NAMALWA (cell line): ENCODE measurements at places on chromosomes 1 and 21.

GRCh38 chr1:197156692-197157091 lies 10.2 kb upstream of the ASPM start:
- no peak for DNase-seq

DNA sequence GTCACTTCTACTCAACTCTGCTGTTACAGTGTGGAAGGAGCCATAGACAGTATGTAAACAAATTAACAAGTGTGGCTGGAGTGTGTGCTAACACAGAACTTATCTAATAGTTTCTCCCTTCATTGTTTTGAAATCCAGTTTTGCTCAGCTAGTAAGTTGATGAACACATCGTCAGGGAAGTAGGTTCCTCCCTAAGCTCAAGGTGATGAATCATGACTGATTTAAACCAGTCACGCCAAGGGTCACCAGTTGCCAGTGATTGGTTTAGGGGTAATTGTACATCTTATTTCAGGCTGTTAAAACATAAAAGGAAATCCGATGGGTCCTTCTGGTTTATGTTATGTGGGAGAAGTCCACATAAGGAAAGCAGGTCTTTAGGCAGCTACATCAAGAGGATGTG lies 97.0 kb upstream of the CHODL start:
- DNase-seq = no peak

GRCh38 chr1:189627427-189627826 lies 850.2 kb downstream of the BRINP3 start:
- DNase-seq = no peak

GRCh38 chr1:243459059-243459458 lies 203.2 kb downstream of the SDCCAG8 start:
- DNase-seq = no peak

DNA sequence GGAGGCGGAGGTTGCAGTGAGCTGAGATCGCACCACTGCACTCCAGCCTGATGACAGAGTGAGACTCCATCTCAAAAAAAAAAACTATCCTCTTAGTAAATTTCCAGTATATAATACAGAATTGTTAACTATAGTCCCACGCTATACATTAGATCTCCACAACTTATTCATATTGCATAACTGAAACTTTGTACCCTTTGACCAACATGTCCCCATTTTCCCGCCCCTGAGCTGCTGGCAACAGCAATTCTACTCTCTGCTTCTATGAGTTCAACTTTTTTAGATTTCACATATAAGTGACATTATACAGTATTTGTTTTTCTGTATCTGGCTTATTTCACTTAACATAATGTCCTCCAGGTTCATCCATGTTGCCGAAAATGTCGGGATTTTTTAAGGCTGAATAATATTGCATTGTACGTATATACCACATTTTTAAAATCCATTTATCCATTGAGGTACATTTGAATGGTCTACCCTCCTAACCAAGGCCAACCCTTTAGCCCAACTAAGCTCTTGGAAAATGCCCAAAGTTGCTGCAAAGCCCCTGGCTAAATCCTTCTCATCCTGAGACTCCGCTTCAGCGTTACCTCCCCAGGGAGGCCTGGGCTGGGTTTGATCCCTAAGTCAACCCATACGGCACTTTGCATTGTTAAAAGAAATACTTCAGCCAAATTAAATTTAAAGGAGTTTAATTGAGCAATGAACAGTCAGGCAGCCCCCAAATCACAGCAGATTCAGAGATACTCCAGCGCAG lies 34.2 kb downstream of the NEK2 start:
- DNase-seq = no peak

GRCh38 chr1:193242000-193242399 lies 55.6 kb upstream of the B3GALT2 start:
- DNase-seq = no peak

- no peak for DNase-seq
Measured at GRCh38 chr1:179036844-179037465, 11.3 kb downstream of the FAM20B start.

DNA sequence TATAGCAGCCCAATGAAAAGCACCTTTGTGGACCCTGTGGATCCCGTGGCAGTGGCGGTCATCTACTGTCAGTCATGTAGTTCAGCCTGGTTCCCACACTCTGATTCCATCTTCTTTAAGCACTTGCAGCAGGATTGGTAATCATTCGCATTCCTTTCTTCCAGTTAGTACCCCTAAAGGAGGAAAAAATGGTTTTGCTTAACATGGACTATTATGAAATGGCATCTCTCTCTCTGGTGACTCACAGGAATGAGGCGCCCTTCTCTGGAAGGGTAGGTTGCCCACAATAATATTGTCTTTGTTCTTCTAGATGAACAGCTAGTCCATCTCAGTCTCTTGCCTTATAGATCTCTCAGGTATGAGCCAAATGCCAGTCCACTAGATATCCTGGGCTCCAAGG lies 127.9 kb upstream of the MROH9 start:
- DNase-seq = no peak

DNA sequence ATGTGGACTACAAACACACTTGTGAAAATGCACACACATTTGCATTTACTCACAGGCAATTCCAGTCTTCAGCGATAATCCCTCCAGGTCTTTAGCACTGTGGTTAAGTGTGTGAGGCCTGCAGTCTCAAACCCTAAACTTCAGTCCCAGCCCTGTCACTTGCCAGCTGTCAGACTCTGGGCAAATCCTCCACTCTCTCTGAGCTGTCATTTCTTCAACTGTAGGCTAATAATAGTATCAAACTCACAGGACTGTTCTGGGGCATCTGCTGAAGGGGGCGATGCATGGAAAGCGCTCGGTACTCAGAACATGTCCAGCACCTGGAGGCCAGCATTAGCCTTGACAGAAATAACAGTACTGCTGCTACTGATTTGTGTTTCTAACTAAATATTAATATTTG lies 48.2 kb downstream of the NEK2 start:
- no peak for DNase-seq

DNA sequence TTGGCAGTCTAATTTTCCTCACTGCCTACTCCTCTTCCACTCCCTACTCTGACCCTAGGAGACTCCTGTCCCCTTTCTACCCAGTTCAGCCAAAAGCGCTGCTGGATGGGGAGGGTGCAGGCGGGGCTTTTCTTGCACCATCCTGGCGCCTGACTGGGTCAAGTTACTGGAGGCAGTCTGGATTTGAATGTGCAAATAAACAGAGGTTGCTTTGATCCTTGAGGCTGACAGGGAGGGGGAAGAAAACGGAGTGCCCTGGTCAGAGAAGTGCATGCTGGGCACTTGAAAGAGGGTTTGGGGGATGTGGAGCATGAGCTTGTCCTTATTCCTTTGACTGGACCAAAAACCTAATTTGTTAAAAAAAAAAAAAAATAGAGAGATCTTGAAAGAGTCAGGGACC lies 76.8 kb upstream of the SOX13 start:
- no peak for DNase-seq

GRCh38 chr1:55214212-55214933 lies 791 bp downstream of the USP24 start:
- DNase-seq = peak; percentile 66

DNA sequence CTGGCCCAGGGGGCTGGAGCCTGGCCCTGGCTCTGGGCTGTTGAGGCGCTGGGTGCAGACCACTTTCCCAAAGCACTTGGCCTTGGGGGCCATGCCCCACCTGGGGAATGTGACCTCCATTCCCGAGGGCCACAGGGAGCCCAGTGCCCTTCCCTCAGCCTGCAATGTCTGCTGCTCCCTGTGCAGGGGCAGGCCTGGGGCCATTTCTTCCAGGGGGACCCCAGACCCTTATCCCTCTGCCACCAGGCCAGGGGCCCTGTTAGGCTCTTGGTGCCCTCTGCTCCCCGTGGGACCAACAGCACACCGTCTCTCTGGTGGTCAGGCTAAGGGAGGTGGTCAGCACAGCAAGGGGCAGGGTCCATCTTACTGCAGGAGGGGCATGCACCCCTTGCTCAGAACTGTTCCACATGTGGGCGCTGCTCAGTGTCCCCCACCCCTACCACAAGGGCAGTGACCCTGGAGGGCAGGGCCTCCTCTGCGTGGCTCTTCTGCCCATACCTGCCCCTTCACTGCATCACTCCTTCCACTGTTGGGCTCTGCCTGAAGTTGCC lies 1.1 kb upstream of the TMEM52 start:
- DNase-seq = no peak

DNA sequence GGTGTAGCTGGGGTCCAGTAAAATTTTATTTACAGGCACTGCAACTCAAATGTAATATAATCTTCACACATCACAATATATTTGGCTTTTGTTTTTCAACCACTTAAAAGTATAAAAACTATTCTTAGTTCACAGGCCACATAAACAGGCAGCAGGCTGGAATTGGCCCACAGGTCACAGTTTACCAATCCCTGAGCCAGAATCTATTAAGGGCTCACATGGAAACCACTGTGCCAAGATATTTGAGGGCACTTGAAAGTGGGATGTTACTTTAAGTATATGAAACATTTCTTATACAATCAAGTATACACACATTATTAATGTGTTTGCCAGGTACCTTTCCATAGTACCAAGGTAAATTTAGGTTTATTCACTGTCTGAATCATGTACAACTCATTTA lies 71.9 kb upstream of the PRDX6 start:
- no peak for DNase-seq

GRCh38 chr1:158534496-158534895 lies 19.7 kb downstream of the OR6Y1 start:
- DNase-seq = no peak

GRCh38 chr1:234737967-234738314 lies 128.0 kb upstream of the IRF2BP2 start:
- no peak for DNase-seq

DNA sequence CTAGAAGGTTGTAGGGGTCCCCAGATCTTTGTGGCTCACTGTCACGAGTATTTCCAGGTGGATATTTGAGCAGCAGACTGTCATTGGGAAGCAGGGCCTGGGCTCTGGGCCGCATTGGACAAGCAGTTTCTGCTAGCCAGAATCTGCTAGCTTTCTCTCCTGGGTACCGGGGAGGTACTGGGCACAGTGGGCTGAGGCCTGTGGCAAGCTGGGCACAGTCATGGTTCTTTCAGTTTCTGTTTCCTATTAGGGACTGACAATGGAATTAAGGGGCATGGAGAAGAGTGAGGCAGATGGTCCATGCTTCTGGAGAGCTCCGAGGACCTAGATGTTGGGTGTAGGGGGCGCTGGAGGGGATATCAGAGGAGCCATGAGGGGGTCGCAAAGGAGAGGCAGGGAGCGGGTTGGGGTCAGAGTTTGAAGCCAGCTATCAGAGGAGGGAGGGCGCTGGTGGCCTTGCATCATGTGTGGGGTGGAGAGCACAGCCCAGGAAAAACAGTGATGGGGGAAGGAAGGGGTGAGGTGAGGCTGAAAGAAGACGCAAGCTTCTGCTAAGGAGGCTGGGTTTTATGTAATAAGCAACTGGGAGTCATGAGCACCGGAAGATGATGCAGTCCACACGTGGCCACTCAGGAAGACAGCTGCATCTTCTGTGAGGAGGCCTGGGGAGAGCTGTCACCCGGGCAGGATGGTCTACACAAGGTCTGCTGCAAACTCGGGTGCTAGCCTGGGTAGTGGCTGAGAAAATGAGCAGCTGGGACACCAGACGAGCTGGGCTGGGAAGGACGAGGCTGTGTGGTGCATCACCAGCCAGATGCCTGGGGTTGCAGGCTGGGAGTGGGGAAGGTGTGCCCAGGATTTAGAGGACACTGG lies 72.7 kb downstream of the IER5 start:
- no peak for DNase-seq

GRCh38 chr1:64240206-64240605 lies 36.8 kb downstream of the UBE2U start:
- DNase-seq = no peak

- DNase-seq = no peak
Measured at GRCh38 chr1:12113433-12114339, 50.6 kb downstream of the TNFRSF8 start.

DNA sequence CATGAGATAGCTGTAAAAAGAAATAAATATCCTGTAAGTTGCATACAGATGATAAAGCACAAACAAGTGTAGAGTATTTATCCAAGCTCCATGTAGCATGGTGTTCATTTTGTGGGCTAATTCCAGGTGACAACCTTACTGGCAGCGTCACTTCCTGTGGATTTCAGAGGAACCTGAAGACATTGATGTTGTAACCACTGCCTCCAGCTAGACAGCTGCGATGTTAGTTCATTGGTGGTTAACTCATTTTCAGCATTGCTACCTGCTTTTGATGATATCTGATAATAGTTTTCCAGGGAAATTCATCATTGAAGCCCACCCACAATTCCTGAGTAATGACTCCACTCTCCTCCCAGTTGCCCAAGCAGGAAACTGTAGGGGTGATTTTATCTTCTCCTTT lies 3.0 kb downstream of the HSD3B1 start:
- no peak for DNase-seq

DNA sequence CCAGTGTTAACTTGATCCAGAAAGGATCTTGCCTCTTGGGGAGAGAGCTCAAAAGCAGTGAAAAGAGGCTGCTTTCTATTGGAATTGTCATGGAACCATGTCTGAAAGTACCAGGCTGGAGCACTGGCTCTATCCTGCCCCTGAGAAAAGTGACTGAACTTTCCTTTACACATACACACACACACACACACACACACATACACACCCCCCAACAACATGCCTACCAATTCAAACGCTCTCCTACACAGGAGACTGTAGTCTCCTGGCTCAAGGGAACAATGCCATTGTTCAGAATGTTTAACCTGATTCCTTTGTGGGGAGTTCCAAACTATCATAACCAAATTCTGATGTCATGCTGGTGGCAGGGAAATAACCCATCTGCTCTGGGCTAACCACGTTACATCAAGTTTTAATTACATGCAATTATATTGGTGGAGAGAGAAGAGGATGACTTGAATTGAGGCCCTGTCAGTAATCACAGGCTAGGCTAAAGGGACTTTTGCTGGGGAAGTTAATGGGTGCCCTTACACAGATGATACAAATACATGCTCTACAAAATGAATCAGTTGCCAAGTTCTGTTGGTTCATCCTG lies 52.3 kb upstream of the DUSP10 start:
- DNase-seq = peak; percentile 47

DNA sequence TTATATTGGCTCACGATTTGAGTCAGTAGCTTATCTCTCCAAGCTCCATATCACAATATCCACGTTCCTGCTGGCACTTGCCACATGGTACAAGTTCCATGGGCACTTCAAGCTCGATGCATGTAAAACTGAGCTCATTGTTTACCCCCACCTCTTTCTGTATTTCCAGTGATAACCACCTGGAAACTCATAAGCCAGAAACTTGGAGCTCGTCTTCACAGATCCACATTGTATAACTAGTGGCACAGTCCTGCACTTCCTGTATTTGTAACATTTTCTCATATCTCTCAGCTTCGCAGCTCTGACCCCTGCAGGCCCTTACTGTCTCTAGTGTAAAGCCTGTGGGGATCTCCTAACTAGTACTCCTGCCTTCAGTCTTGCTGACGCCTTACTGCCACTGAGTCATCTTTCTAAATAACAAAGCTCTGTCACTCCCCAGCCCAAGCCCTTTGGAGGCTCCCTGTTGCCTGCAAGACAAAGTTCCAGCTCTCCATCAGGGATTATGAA lies 6.5 kb upstream of the C2CD4D start:
- DNase-seq = peak; percentile 36

- no peak for DNase-seq
Measured at GRCh38 chr1:19432943-19433718, 52.2 kb downstream of the CAPZB start.

DNA sequence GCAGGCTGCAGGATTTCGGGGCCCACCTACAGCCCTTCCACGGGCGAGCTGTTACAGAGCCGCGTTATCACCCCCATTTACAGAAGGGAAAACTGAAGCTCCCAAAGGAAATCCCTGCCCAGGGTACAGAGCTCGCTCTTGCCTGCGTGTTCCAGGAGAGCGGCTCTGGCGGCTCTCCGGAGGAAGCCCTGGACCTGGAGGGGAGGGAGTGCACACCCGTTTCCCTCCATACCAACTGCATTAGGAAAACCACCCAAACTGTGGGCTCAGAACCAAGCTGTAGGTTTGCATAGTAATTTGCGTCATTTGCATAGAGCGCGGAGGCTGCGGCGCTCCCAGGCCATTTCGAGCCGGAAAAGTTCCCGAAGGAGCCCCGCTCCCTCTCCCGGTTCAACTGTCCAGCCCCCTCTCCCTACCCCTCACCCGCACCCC lies 24.7 kb upstream of the ADGRB2 start:
- peak; percentile 76 for DNase-seq
